ENCODE measurements at places on chromosomes 16 and 17. TPM values are rescaled to one million over a fixed set of nuclear protein-coding genes. Genes with fewer than 3 reads are reported as not detected.

The PHOSPHO1 gene
- total RNA-seq, result 2.6 TPM

The RPS15A gene
- 1,309 TPM for total RNA-seq

The CACNG3 gene
- not detected for total RNA-seq

The TMEM107 gene
- total RNA-seq, result 12.9 TPM

The NFAT5 gene
- total RNA-seq, result 43.0 TPM
